ENCODE measurements at places on chromosomes 7 and 10.

DNA sequence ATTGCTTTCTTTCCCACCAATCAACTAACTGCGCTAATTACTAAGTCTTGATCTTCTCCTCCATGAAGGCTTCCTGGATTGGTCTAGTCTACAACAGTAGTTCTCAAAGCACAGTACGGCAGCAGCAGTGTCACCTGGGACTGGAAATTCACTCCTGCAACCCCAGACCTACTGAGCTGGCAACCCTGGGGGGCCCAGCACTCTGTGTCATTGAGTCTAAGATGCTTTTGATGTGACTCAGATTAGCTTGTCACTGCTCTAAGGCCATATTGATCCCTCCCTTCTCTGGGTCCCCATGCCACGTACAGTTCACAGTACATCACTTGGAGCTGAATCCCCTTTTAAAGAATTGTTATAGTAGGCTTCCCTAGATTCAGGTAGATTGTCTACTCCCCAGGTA, 65.7 kb upstream of the KMT2C start:
- DNase-seq, result no peak

- DNase-seq, result no peak
Measured at GRCh38 chr7:12670000-12670729, 17.3 kb upstream of the ARL4A start.

DNA sequence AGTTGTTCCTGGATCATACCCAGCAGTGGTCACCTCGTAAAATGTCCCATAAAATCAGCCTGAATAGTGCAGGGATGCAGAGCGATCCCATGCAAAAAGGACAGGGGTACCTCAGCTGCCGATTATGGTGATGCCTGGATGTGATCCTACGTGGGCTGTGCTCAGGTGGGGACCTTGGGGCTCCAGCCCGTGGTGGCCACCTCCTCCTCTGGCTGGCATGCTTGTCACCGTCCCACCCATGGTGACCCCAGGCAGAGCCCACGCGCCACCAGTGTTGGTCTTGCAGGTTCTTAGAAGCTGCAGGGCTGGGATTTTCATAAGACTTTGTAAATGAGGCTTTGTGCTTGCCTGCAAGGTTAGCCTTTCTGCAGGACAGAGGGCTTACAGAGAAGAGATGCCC, 97.2 kb downstream of the GLRX3 start:
- no peak for DNase-seq

DNA sequence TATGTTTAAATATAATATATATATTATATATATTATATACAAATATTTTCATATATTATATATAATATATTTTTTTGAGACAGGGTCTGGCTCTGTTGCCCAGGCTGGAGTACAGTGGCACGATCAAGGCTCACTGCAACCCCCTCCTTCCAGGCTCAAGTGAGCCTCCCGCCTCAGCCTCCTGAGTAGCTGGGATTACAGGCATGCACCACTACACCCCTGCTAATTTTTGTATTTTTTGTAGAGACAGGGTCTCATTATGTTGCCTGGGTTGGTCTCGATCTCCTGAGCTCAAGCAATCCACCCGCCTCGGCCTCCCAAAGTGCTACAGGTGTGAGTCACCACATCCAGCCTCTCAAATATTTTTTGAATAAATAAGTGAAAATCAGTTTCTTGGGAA, 215.5 kb downstream of the GATA3 start:
- DNase-seq, result no peak

DNA sequence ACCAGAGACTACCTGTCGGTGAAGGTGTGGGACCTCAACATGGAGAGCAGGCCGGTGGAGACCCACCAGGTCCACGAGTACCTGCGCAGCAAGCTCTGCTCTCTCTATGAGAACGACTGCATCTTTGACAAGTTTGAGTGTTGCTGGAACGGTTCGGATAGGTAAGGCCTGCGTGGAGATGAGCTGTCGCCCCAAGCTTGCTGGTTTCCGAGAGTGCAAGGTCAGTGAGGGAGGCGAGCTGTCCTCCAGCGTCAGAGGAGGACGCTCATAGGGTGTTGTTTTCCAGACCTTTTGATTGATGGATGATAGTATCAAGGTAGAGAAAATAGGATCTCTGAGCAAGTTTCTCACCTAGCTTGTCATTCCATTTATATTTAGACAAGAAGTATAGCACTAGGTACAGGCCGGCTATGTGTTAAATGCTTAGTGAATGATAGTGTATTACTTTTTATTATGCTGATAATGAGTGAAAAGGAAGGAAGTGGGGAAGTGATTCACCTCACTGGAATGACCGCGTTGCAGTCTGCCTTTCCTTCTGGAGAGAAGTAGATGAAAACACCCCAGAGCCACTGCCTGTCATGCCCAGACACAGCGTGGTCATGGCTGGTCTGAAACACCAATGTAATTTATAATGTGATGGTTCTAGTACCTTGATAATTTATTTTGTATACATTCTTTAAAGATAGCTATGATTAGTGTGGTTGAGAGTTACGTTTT, 33.9 kb downstream of the BNIP3 start:
- no peak for DNase-seq

DNA sequence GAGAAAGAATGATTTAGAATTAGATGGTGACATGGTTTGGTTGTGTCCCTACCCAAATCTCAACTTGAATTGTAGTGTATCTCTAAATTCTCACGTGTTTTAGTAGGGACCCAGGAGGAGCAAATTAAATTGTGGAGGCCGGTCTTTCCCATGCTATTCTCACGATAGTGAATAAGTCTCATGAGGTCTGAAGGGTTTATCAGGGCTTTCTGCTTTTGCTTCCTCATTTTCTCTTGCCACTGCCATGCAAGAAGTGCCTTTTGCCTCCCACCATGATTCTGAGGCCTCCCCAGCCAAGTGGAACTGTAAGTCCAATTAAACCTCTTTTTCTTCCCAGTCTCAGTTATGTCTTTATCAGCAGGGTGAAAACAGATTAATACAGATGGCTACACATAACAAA, 167.4 kb upstream of the SVIL start:
- no peak for DNase-seq

DNA sequence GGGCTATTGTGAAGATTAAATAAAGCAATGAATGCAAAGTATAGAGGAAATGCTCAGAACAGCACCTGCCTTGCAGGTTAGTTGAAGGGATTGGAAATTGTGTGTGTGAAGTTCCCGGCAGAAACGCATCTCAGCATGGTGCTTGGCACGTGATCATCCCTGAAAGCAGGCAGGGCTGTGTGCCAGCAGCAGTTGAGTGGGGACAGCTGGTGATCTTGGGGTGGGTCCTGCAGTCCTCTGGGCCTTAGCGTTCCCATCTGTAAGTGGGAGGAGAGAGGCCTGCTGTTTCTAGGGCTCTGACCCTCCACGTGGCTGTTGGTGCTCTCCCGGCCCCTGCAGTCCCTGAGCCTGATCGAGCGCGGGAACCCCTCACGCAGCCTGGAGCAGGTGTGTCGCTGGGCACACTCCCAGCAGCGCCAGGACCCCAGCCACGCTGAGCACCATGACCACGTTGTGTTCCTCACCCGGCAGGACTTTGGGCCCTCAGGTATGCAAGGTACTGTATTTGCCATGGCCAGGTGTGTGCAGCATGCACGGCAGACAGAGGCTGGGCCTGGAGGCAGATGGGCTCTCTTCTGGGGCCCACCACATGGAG, 55.3 kb downstream of the TBATA start:
- DNase-seq, result no peak

GRCh38 chr7:39044489-39044888, 66.8 kb downstream of the POU6F2 start:
- no peak for DNase-seq

- DNase-seq, result no peak
Measured at GRCh38 chr10:106873770-106874603, 290.5 kb downstream of the SORCS1 start.

DNA sequence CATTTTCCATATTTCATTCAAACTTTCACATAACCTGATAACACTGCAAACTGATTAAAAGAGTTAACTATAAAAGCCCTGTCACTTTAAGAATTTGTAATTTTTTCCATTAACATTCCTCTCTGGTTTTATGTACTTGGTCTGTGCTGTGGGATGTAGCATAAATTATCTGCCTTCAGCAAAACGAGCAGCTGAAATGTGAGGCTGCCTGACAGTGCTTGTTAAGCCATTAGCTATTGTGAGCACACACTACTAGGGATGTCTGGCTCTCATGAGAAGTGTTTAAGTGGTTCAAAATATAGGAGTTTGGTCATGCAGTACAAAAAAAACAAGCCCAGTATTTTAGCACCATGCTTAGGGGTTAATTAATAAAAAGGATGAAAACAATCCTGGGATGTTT, 63.0 kb downstream of the HOXA1 start:
- no peak for DNase-seq

- DNase-seq, result no peak
Measured at GRCh38 chr7:147774461-147774860, 816.1 kb upstream of the C7orf33 start.

DNA sequence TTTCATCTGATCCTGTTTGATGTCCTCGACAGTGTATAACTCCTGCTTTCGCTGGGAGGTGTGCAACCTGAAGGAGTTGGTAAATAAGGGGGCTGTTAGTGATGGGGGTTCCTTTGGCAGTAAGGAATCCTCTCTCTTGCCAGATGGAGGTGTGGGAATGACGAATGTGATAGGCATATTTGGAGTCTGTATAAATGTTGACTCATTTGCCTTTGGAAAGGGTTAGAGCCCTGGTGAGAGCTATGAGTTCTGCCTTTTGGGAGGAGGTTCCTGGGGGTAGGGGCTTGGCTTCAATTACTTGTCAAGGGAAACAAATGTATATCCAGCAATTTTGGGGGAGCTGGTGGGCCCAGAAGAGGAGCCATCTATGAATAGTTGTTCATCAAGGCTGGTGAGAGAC, 11.4 kb upstream of the CHST3 start:
- DNase-seq, result no peak

DNA sequence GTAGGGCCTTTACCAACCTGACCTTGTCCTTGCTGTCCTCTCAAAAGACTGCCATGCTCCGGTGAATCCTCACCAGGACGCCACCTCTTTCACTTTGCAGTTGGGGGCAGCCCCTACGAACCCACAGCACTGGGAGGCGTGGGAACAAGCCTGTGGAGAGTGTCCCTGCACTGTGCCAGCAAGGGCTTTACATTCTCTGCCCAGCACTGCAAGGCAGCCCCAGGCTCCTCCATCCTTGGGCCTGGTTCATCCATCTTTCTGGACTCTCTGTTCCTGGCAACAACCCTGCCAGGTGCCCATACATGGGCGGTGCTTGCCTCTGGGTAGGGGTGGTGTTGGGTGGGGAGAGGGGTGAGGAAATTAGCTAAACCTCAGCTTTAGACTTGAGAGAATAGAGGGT, 1.4 kb downstream of the CHAT start:
- DNase-seq, result no peak

- no peak for DNase-seq
Measured at GRCh38 chr7:133846203-133846945, 280.8 kb upstream of the LRGUK start.

DNA sequence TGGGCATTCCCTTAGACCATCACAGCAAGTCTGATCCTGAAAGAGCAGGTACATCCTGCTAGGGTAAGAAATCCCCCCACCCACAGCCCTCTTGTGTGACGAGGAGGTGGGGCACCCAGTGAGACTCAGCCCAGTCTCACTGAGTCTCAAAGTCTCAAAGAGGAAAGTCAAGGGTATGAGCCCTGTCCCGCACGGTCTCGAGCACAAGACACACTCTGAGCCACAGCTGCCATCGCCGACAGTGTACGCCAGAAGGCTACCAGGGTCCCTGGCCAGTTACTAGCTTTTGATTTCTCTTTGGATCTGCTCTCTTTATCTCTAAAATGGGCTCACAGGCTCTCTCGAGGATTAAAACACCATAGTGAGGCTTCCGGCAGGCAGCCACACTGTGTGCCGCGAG, 190.2 kb downstream of the TNS3 start:
- DNase-seq, result no peak

GRCh38 chr7:34747176-34747781, 89.3 kb downstream of the NPSR1 start:
- DNase-seq, result no peak

DNA sequence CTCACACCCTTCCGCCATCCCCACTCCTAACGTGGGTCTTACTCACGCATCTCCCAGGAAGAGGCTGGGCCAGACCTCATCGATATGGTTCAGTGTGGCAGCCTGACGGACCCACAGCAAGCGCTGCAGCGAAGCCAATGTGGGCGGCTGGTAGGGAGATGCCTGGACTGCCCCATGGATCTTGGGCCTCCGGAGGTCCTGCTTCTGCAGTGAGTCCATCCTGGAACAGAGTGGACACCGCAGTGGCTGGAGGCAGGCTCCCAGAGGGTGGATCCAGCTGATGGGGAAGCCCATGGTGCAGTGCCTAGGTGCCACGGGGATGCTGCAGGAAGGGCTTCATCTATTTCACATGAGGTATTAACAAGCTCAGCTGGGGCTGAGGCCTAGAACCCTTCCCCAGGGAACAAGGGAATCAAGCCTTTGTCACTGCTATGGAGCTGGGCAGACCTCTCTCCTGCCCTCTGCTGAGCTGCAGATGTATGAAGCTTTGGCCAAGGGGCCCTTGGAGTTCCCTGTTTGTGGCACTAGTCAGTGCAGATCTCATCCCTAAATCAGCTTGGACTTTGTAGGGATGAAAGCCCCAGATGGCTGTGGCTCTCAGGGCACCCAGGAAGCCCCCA, 13.7 kb upstream of the SAMD8 start:
- no peak for DNase-seq

GRCh38 chr7:157211690-157212089, 73.0 kb downstream of the UBE3C start:
- no peak for DNase-seq

DNA sequence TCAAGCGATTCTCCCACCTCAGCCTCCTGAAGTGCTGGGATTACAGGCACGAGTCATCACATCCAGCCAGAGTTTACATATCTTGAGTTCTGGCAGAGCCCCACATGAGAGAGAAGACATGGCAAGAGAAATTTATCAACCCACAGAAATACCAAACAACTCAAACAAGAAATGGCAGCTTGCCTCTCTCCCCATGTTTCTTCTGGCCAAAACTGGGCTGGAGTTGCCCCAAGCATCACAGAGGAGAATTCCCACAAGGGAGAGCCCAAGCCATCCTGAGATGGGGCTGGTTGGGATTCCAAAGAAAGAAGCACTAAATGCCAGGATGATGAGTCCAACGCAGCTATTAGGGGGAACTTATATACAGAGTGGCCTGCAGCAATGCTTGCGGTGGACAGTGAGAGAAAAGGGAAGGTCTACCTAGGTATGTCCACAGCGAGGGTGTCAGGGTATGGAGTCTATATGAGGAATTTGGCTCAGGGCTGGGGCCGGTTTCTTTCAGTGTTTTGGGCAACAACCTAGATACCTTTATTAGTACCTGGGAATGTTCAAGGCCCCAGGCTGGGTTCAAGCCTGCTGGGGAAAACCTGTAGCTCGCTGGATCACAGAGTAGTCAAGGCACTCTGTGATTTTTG, 14.5 kb upstream of the PAX4 start:
- no peak for DNase-seq

DNA sequence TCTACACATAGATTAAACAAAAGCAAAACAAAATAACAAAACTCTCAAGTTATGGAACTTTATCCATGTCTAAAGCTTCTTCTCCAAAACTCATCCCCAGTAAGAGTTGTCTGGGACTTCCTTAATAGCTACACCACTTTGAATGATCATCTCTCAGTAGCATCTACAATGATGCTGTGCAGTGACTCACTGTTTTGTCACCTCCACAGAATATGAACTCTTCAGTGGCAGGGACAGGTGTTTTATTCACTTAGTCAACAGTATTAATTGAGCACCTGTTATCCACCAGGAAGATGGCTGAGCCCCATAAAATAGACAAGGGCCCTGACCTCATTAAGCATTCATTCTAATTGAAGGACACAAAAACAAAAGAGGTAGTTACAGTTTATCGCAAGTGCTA, 350.7 kb downstream of the ELMO1 start:
- DNase-seq, result no peak
